Effector CD4-positive, alpha-beta T cell (primary cell): ENCODE measurements at places on chromosomes 6 and 20.

- no peak for DNase-seq
These were observed 3.2 kb downstream of the GFOD1 start for GRCh38 chr6:13484138-13484708.

GRCh38 chr6:5086294-5086890, 1.3 kb downstream of the PPP1R3G start:
- DNase-seq = no peak

GRCh38 chr6:149534742-149535141, 11.1 kb downstream of the PPIL4 start:
- DNase-seq = no peak

- DNase-seq = no peak
These were observed 1.1 kb upstream of the SYTL3 start for GRCh38 chr6:158648682-158649131.

DNA sequence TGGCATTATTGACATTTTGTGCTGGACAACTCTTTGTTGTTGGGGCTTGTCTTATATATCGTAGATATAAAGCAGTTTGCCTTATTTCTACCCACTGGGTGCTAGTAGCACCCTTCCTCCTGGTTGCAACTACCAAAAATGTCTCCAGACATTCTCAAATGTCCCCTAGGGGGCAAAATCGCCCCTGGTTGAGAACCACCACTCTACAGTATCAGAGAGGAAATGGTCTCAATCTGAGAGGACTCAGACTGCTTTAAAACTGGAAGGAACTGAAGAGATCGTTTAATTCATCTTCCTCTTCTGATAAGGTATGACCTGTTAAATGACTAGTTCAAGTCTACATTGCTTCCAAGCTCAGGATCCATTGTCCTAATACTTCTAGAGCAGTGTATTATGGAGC, 14.9 kb downstream of the SH3BGRL2 start:
- no peak for DNase-seq

DNA sequence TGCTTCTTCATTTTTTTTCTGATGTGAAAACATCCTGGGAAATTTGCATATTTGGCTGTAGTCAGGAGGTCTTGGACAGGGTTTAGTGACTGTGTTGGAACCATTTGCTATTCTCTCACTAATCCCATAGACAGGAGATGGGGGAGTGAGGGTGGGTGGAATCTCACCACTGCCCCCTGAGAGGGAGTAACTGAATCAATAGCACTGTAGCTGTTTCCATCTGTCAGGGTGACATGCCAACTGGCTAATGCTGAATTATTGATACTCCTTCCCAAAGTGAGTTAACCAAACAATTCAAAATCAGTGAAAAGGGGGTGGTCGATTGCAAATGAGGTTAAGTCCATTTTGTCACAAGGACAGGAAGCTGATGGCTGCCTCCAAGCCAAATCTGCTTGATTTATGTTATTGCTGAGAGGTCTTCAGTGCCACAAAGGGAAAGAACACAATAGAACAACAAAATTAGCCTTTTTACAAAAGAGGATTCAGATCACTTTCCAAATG, 55.1 kb upstream of the B3GAT2 start:
- no peak for DNase-seq

GRCh38 chr6:142844065-142844755, 100.8 kb downstream of the HIVEP2 start:
- DNase-seq = no peak

GRCh38 chr20:1376408-1377270, 16.2 kb downstream of the FKBP1A start:
- DNase-seq = no peak

DNA sequence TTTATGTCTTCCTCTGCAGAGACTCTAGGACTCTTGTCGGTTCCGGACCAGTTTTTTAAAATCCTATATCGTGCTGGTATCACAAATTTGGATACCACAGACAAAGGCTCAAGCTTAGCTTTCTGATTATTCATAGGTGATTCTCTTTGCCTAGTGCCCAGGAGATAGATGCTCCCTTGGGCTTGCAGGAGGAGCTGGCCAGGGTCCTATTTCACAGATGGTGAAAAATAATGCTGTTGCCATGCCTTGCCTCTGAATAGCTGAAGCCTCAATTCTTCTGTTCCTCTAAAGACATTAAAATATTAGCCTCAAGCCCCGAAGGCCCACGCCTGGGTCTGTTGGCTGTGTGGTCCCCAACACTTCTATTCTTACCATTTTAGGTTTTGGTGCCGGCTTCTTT, 123.9 kb upstream of the BACH2 start:
- no peak for DNase-seq

DNA sequence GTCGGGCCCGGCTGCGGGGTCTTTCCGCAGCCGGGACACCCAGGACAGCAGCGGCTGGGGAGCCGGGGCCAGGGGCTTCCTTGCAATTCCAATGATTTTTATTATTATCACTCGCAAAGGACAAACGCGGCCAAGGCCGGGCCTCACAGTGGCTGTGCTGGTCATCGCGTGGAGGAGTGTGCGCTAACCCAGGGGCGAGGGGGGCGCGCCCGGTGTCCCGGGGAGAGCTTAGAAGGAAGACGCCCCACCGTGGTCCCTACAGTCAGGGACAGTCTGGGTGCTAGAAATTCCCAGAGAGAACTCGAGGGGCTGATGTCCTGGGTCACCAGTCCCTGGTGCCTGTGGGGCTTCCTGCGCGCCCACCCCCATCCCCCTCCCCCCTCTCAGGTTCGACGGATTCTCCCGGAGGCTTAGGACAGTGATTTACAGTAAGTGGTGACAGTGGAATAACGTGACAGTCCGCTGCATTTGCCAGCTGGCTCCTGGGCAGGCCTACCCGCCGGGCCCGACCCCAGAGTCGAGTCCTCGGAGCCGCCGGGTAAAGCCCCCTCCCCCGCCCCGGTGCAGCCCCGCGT, 9.5 kb downstream of the FOXC1 start:
- no peak for DNase-seq

DNA sequence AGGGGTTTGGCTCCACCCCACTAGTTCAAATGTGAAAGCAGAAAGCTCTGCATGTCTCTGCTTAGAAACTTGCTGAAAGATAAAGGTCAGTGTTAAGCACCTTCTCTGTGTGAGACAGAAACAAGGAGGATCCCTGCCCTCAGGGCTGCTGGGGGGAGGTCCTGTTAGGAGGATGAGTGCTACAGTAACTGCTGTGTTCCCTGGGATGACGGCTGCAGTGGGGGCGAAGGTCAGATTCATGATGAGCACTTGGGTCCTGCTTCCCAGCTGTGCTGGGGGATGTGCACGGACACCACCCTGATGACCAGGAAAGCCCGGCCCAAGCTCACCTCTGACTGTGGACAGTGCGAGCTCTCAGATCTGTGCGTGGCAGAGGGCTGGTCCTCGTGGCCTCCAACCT, 252.6 kb downstream of the DLL1 start:
- no peak for DNase-seq

- no peak for DNase-seq
These were observed at the start of gene IYD for GRCh38 chr6:150368762-150369161. Gene IYD, plus strand, starts transcription at chr6:150369012. Its CDS starts 20 bp downstream, at chr6:150369032.

- DNase-seq = no peak
These were observed 8.1 kb downstream of the PTPRK start for GRCh38 chr6:128512296-128512695.

- DNase-seq = no peak
These were observed 33.0 kb downstream of the F13A1 start for GRCh38 chr6:6287415-6287814.

- DNase-seq = no peak
These were observed 829.4 kb downstream of the EPHA7 start for GRCh38 chr6:92589996-92590395.

GRCh38 chr6:54805077-54805476, 41.5 kb upstream of the FAM83B start:
- no peak for DNase-seq

- no peak for DNase-seq
These were observed 5.7 kb downstream of the FOXO3 start for GRCh38 chr6:108566406-108566805.

DNA sequence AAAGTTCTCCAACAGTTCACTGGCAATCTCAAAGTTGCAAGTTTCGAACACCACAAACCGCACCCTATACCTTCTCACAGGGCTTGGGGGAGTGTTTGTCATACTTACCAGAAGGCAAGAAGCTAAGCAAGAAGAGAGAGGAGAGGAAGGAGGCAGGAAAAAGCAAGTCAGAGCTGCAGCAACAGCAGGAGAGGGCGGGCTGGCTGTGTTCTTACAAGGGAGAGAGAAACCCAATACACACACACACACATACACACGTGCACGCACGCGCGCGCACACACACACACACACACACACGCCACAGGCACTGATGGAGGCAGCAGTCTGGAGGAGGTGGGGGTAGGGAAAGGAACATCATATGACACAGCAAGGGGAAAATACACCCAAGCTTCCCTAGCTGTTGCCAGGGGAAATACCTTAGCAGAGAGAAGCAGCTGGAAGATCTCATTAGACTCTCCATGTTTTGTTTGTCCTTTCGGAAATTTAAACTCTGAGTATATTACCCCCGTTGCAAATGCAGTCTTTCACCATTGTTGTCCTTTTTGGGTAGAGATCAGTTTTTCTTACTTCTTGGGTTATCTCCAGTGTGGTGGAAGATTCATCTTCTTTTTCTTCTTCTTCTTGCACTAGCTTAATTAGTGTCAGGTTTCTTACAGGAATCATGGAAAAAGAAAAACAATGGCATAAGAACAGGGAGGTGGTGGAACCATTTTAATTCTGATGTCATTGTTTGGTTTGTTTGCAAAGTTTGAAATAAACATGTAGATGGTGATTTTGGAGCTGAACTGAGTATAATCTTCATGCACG, at the start of gene TXLNB:
Gene TXLNB (minus strand): TSS at position 186 of the 807 bp plus-strand sequence. CDS start 3,099 bp downstream, outside the sequence.
- DNase-seq = peak; percentile 56

DNA sequence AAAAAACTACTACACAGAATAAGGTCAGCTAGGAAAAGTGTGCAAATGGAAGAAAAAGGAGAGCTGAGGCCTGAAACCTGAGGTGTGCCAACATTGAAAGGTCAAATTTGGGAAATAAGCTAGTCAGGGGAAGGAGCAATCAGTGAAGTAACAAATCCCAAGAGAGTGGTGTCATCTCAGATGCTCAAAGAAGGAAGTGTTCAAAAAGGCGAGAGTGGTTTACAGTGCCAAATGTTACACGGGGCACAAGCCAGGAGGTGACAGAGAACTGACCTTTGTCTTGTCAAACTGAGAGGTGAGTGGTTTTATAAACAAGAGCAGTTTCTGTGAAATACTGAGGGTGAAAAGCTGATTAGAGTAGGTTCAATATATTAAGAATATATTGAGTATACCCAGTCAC, 83.0 kb upstream of the TCF21 start:
- no peak for DNase-seq

DNA sequence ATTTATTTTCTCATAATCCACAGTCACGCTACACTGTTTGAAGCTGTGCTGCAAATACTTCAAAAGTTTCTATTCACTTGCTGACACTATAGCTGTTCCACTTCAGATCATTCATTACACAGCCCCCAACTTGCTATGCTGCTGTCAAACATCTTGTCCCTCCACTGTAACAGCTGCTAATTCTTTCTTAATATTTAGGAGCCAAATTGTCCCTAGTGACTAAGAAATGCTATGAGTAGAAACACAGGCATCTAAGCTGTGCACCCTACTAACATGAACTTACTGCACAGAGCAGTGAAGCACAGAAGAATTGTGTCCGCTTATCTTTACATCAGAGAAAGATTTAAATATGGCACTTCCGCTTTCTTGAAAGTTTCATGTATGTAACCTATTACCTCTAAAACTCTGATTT, 91.3 kb downstream of the PDE10A start:
- no peak for DNase-seq

GRCh38 chr6:34517966-34518365, 38.2 kb downstream of the SPDEF start:
- DNase-seq = no peak
